ENCODE measurements at places on chromosomes 6 and 20.

DNA sequence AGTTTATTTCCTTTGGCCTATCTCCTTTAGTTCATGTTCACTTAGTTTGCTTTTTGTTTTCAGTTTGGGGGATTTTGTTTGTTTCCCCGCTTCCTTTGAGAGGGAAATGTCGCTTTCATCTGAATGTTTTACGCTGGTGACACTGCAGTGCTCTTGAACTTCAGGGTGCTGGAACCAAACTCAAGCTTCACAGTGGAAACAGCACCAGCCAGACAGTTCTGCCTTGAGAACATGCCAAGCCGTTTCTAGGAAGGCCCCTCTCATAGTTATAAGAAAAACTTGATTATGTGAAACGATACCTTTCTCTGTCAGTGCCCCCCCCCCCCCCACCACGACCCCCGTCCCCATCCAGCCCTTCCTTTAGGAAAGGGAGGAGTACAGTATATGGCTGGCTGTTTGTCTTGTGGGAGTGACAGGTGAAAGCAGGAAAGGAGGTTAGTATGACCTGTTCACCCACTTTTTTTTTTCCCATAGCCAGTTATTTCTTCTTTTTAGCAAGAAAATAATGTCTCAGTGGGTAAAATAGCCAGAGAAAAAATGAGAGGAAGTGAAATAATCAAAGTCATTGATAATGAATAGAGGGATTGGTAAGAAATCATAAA, 130.1 kb downstream of the LRRC1 start:
- DNase-seq, result no peak

GRCh38 chr6:2188397-2188796, 57.0 kb downstream of the GMDS start:
- DNase-seq, result no peak

GRCh38 chr6:79778816-79779215, 147.7 kb downstream of the SH3BGRL2 start:
- DNase-seq, result no peak

DNA sequence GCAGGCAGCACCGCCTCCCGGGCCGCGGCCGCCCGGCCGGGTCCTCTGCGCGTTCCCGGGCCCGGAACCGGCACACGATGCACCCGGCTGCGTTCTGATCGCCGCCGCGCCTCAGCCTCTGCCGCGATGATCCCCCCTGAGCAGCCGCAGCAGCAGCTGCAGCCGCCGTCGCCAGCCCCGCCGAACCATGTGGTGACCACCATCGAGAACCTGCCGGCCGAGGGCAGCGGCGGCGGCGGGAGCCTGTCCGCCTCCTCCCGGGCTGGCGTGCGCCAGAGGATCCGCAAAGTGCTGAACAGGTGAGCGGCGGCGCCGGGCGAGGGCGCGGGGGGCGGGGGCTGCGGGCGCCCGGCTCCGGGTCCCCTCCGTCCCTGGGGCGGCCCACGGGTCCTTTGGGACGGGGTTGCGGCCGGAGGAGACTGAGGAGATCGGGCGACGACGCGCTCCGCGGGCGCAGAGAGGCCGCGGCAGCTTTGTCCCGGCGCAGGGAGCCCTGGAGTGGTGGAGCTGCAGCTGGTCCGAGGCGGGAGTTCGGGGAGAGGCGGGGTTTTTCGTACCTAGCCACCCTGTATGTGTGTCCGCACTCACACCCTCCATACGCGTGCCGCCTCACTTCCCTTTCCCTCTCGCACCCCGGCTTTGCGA, 659 bp downstream of the SLC35F1 start:
- DNase-seq, result no peak

DNA sequence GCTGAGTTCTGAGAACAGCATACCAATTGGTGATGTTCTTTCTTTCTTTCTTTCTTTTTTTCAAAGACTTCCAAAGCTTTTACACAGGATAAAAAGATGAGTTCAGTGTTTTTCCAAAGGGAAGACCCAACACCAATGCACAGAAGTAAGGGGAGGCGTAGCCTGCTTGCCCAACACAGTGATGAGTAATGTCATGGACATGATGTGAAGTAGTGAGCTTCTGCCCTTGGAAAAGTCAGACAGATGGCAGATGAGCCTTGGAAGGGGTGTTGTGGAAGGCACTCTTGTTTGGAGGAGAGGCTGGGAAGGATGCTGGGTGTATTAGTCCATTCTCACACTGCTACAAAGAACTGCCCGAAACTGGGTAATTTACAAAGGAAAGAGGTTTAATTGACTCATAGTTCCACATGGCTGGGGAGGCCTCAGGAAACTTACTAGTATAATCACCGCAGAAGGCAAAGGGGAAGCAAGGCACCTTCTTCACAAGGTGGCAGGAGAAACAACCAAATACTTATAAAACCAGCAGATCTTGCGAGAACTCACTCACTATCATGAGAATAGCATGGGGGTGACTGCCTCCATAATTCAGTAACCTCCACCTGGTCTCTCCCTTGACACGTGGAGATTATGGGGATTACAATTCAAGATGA, 12.6 kb downstream of the LRP11 start:
- no peak for DNase-seq

DNA sequence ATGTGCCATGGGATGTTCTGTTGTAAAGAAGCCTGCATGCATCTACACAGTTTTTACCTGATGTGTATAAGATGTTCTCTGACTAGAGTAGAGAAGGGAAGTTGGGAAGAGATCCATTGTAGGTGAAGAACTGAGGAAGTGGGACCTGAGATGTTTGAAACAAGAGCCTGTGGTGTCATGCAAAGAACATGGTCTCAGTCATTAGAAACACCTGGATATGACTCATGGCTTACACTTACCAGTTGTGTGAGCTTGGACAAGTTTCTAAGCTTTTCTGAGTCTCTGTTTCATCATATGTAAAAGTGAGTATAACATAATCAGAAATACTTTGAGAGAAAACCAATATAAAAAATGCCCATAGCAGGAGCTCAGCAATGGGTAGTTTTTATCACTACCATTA, 51.9 kb upstream of the SEC63 start:
- no peak for DNase-seq

- no peak for DNase-seq
These were observed 62.8 kb upstream of the CD93 start for GRCh38 chr20:23148731-23149570.

DNA sequence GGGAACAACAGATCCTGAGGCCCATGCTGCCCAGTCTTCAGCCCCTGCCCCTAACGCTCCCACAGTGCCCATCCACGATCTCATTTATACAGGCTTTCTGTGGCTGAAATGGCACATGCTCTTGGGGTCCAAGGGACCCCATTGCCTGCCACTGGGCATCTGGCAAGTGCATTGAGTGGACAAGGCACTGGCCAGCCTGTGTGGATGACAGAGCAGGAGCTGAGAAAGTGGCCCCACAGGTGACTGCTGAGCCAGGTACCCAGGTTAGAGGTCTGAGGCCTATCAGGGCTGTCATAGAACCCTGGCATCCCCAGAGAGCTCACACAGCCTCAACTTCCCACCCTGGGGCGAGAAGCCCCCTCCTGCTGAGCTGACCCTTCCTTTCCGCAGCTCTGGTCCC, 86.0 kb upstream of the NXT1 start:
- DNase-seq, result no peak

- peak; percentile 58 for DNase-seq
These were observed 709 bp upstream of the ASXL1 start for GRCh38 chr20:32357375-32357868.

- DNase-seq, result no peak
These were observed 10.7 kb upstream of the MPC1 start for GRCh38 chr6:166393535-166393823.

DNA sequence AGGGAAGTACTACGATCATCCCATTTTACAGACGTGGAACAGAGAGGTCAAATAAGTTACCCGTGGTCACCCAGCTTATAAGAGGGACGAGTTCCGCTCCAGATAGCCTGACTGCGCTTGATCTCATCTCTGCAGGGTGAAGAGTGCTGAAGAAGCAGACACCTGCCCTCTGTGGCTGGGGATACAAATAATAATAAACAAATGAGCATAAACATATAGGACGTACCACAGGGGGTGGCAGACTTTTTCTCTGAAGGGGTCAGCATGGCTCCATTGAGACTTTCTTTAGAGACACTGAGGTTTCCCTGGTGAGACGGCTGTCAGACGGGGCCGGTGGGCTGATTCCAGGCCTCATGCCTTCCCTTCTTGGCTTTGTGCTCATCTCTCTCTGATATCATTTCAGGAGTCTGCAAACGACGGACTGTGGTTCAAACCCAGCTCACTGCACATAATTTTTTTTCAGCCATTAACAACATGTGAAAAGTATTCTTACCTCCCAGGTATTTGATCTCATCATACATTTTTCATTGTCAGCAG, 47.1 kb downstream of the IRF4 start:
- DNase-seq, result no peak

- DNase-seq, result peak; percentile 92
These were observed 1.6 kb downstream of the PXDC1 start for GRCh38 chr6:3749977-3750316.

DNA sequence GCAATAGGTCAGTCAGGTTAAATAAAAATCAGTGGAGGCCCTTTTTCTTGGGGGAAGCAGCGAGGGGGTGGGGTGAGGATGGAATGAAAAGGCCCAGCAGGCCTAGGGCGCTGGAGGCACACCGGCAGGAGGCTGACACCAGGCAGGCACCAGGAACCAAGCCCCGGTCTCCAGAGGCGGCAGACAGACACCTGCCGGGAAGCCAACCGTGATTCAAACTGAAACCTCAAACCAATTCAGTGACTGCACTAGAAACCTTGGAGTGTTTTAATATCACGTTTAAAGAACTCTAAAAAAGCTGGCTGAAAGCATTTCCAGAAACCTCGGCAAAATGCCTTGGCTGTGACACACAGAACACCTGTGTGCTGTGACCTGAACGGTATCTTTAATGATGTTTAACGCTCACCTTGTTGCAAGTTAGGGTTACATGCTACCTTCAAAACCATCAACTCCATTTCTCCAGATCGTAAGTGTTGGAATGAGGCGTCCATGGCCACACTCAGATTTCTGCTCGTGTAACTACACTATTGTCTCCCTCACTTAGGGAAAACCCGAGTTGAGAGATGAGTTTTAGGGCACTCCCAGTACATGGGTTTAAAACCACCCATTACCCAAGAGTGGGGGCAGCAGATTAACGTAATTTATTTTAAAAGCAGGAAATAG, 27.2 kb downstream of the DIDO1 start:
- no peak for DNase-seq

DNA sequence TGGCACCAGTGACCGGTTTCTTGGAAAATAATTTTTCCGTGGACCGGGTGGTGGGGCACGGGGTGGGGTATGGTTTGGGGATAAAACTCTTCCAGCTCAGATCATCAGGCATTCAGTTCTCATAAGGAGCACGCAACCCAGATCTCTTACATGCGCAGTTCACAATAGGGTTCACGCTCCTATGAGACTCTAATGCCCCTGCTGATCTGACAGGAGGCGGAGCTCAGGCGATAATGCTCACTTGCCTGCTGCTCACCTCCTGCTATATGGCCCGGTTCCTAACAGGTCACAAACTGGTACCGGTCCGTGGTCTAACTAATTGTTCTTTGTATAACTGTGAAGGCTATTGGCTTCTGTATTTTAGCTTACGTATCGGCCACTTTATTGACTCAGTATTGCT, 51.7 kb downstream of the VSTM2L start:
- no peak for DNase-seq

GRCh38 chr6:128230267-128230989, 290.0 kb downstream of the PTPRK start:
- DNase-seq, result no peak

DNA sequence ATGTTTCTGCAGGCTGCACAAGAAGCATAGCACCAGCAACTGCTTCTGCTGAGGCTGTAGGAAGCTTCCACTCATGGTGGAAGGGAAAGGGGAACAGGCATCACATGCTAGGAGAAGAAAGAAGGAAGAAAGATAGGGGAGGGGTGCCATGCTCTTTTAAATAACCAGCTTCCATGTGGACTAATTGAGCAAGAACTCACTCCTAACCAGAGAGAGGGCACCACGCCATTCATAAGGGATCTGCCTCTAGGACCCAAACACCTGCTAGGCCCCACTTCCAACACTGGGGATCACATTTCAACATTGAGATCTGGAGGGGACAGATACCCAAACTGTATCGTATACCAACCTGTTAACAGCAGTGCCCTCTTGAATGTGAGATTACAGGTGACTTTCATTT, 46.9 kb upstream of the ARMC2 start:
- DNase-seq, result no peak

- DNase-seq, result no peak
These were observed 53.8 kb upstream of the PDE10A start for GRCh38 chr6:165716886-165717285.

DNA sequence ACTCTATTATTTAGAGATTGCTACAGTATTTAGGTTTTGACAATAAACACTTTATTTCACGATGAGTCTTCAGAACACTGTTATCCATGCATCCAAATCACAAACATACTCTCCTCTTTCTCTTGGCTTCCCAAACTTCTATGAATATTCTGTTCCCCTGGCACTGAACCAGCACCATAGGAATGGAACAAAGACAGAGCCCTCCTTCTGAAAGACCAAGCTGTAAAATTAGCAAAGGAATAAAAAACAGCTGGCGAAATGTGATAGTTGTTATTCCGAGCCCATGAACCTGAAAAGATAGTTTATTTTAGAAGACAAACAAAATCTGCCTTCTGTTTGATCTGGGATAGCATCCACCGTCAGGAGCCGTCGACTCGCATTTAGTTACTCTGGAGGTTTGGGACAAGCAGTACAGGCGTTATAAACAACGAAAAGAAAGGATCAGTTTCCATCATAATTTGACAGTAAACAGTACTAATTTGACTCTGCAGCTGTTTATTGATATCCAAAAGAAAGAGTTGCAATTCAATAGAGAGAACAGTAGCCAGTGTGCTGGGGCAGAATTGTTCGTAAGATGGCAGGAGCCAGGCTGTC, 161.4 kb downstream of the CLIC5 start:
- no peak for DNase-seq

- DNase-seq, result no peak
These were observed 1.8 kb downstream of the WDR46 start for GRCh38 chr6:33286946-33287914.

GRCh38 chr6:14110001-14110818, 7.4 kb upstream of the CD83 start:
- DNase-seq, result no peak

DNA sequence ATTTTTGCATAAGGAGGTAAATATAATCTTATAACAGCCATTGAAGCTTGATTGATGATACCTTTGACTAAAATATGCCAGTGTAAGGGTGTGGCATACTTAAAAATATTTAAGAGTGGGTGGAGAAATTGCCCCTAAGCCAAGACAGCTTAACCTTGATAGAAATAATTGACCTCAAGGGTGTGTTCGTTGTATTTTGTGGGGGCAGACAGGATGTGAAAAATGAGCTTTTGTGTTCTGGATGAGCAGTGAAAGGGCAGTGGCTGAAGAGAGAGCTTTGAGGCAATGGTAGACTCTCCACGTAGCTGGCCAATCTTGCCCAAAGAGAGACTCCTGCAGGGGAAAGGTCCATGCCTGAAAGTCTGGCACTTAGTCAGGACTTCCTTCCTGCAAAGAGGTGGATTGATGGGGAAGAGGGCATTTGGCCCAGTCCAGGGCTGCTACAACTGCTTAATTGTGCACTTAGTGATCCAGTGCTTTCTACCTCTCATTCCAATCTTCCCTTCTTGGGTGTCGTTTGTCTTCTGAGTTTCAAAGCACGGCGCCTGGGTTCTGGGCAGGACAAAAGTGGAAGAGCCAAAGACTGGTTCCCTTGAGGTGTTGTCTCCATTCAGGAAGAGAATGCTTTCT, 15.6 kb upstream of the CD109 start:
- peak; percentile 32 for DNase-seq

- no peak for DNase-seq
These were observed 18.2 kb downstream of the DSE start for GRCh38 chr6:116388924-116389323.

All from fibroblast of the aortic adventitia (primary cell).